ENCODE measurements at places on chromosomes 16 and 17.

- DNase-seq: no peak
These were observed 21.5 kb upstream of the HELZ start for GRCh38 chr17:67266496-67266895.

- no peak for DNase-seq
These were observed 6.9 kb downstream of the SLC12A4 start for GRCh38 chr16:67961551-67961957.

DNA sequence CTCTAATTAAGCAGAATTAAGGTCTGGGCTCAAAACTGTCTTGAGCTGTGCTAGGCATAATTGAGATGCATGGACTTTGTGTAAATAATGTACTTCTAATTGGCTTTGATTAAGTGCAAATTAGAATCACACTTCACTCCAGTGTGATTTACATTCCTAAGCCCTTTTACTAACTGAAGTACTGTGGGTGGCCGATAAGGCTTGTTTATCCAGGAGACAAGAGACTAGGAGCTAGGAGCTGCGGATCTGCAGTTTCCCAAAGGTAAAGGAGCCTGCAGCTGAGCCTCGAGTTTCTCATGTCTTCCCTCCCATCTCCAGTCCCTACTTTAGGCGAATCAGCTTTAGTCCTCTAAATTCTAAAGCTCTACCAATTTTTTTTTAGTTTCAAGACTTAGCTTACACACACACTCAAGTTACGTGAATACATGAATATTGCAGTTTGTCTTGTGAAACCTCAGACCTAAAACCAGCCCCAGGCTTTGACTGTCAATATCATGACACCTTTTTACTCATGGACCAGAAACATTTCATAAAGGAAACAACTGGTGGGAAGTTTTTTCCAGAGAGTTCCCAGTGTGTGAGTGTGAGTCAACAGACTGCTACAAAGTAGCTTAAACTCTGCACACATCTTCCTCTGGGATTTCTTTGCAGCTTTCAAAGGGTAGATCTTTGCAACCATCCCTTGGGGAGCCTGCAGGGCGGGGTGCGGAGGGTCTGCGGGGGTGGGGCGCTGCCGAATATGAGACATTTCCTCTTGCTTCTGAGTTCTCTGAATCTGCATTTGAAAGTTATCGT, 113.9 kb upstream of the TBX2 start:
- DNase-seq: no peak

DNA sequence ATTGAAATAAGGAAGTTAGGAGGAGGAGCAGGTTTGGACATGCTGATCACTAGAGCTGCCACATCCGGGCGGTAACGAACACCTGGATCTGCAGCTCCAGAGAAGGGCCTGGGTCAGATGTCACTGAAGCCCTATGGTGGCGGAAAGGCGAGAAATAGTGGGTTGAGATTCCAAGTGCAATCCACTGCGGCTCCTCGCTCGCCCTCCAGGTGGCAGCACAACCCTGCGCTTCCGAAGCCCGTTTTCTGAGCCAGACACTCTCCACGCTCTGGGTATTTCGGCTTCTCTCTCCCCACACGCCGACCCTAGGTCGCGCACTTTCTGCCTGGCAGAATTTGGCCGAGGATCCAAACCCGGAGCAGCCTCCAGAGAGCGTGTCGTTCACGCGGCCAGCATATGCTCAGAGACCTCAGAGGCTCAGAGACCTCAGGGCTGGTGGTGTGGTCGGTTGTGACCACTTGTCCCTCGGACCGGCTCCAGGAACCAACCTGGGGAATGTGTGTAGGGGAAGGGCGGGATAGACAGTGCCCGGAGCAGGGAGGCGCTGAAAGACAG, 922 bp upstream of the SLC2A4 start:
- peak; percentile 83 for DNase-seq

GRCh38 chr16:87803385-87803784, 37.6 kb upstream of the KLHDC4 start:
- no peak for DNase-seq

- no peak for DNase-seq
These were observed 114.9 kb downstream of the CDYL2 start for GRCh38 chr16:80689487-80689886.

GRCh38 chr16:53341792-53342191, 92.5 kb upstream of the RBL2 start:
- no peak for DNase-seq

- DNase-seq: peak; percentile 60
These were observed 800 bp downstream of the COX4I1 start for GRCh38 chr16:85800321-85800669.

DNA sequence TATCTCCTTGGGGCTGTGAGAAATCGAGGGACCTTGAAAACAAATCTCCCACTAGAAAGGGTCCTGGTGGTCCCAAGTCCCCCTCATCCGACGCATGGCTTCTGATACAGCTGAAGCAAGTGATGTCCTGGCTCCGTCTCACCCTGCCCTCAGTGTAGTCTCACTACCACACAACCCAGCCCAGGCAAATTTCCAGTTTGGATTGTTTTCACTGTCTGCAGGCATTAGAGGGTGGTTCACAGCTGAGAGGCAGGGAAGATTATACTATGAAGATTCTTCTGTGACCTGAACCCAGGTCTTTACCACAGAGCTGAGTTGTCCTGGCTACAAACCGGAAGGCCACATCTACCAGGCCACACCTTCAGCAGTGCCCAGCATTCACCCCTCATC, 17.7 kb downstream of the ZNHIT3 start:
- no peak for DNase-seq

DNA sequence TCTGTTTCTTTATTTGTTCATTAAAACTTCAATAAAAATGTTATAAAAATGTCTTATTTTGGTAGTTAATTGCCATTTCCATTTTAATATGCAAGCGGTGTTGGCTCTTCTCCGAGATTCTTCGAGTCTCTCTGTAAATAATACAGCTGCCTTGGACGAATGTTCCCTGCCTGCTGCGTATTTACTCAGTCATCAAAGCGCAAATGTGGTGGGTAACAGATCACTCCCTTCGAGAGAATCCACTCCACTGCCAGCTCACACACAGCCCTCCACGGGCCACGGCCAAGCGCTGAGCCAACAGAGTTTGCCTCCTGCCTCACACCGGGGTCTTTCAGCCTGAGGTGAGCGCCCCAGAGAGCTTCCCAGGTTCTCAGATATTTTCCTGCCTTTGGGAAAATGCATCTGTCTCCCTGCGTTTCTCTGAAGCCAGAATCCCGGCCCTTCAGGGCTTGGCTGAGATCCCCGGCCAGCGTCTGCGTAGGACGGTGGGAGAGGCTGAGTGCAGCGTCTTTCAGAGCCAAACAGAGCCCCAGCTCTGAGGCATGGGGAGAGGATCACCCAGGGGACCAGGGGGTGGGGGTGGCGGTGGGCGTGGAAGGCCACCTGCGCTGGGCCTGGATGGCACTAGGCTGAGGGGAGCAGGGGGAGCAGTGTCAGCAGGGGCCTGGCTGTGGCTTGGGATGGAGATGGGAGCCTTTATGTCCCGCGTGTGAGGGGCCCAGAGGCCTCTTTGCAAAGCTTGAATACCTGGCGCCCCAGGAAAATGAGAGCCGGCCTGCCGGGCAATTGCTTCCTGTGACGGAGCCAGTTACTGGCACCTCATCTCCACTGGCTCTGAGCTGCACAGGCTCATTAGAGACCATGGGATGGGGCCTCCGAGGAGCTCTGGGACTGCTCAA, 248.7 kb downstream of the RBFOX3 start:
- no peak for DNase-seq

DNA sequence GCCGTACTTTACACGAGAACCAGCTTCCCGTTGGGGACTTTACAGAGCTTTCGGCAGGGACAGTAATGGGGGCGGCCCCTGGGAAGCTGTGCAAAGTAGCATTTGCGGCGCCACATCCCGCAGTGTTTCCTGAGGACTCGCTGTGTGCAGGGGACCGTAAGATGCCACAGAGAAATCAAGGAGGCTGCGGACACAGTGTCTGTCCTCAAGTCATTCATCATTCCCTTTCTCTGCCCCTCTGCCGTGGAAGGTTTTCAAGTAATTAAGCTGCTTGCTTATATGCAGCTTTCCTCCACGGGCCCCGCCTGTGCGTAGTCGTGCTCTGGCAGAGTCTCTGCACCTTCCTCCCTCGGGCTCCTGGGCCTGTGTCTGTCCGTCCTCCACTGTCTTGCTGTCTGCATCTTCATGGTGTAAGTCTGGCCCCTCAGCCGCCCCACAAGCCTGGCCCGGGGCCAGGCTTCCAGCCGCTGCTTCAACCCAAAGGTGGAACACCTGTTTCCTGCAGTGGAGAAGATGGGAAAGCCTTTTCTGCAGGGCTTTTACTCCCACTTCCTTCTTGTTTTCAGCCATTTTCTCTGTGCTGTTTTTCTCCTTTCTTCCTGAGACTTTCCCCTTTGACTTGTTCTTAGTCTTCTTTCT, 216.9 kb upstream of the CHMP6 start:
- DNase-seq: no peak

DNA sequence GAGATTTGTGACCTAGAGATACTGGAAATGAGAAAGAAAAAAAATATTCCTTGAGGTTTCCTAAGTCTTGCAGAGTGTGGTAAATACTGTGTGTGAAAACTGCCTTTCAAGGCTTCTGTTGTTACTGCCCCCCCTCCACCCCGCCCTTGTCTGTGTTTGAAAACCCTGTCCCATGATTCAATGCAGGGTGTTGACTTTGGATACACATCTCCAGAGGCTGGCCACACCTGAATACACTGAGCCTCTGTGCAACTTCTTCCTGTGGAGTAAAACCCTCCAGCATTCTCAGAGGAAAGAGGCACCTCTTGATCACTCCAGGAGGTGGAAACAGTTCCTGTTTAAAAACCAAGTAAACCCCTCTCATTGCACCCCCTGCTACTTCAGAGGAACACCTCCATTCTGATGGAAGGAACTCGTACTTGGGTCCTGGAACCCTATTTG, 123.0 kb upstream of the CACNG5 start:
- DNase-seq: no peak

DNA sequence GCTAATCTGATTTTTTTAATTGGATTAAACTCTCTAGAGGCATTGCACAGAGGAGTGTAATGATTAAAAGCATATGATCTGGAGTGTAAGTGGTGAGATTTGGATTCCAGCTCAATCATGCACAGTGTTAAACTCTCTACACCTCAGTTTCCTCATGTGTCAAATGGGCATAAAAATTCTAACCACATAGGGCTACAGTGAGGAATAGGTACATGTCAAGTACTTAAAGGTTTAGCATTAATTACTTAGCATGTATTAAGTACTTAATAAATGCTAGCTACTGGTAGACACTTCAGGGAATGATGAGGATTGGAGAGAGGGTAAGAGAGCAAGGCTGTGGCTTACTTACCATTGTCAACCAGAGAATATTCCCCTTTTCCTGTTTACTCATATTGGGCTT, 17.1 kb downstream of the ERI2 start:
- no peak for DNase-seq

- DNase-seq: no peak
These were observed 4.8 kb downstream of the SPHK1 start for GRCh38 chr17:76388966-76389888.

DNA sequence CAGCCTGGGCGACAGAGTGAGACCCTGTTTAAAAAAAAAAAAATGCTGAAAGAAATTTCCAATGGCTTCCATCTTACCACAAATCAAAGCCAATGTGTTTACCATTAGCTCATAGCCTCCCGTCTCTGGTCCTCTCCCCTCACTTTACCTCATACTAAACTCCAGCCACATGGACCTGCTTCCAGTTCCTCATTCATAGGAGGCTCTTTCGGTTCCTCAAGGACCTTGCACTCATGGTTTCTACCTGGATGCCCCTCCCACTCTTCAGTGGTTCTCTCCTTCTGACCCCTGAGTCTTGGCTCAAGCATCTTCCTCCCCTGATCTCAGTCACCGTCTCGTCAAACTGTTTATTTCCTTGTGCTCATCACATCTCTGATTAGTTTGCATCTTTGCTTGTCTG, 3.8 kb upstream of the DEF8 start:
- no peak for DNase-seq

- DNase-seq: peak; percentile 30
These were observed 111.1 kb downstream of the SMG6 start for GRCh38 chr17:2192367-2193057.

- no peak for DNase-seq
These were observed 6.9 kb downstream of the HERPUD1 start for GRCh38 chr16:56938664-56939513.

- DNase-seq: no peak
These were observed 203.4 kb downstream of the CCDC182 start for GRCh38 chr17:57541472-57542394.

DNA sequence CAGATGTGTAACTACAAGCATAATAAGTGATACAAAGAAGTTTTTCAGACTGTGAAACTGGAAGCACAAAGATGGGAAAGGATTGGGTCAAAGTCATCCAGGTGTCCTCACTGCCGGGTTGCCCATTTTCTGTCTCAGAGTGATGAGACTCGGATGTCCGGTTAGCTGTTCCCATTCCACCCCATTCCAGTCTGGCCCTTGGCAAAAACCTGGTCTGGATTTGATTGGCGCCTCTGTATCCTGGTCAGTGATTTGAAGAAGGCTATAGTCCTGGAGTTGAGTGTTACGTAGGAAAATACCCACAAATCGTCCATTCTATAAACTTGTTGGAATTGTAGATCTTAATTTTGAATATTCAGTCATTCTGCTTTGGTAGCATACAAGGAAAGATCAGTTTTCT, 19.9 kb upstream of the PHKG2 start:
- no peak for DNase-seq

GRCh38 chr17:36088670-36089338, 1.1 kb downstream of the CCL3 start:
- DNase-seq: no peak

GRCh38 chr17:74987909-74988711, 678 bp downstream of the CDR2L start:
- DNase-seq: no peak

- no peak for DNase-seq
These were observed 14.2 kb upstream of the KREMEN2 start for GRCh38 chr16:2949705-2950352.

- peak; percentile 33 for DNase-seq
These were observed 44.0 kb downstream of the TUBD1 start for GRCh38 chr17:59848778-59849177.

DNA sequence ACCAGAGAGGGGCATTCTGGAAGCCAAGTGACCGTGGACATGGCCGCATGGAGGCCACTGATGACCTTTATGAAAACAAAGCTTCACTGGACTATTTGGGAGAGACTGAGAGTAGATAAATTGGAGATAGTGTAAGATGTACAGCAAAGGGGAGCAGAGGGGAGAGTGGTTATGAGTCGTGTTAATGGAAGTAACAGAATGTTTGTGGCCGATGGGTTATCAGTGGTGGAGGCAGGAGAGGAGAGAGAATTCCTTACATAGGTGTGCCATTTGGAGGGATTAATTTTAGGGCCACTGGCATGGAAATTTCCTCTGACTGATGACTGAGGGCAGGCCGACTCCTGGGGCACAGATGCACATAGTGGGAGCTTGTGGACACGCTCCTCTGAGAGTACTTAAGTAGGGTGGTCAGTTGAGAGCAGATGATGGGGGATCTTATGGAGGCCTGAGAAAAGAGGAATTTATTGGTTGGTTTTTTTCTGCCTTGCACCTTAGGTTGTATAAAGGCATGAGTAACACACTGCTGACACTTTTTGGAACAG, 19.2 kb downstream of the PRPSAP2 start:
- DNase-seq: no peak

GRCh38 chr17:13743906-13744305, 142.2 kb upstream of the HS3ST3A1 start:
- DNase-seq: no peak

All from CD4-positive, alpha-beta T cell (primary cell).